ENCODE measurements at places on chromosomes 12 and 14.

- DNase-seq: no peak
Observed at GRCh38 chr14:68943107-68943506, 36.0 kb downstream of the ACTN1 start.

- DNase-seq: no peak
Observed at GRCh38 chr12:23236811-23237210, 611.8 kb downstream of the ETNK1 start.

- no peak for DNase-seq
Observed at GRCh38 chr12:65993173-65993572, 137.4 kb downstream of the LLPH start.

DNA sequence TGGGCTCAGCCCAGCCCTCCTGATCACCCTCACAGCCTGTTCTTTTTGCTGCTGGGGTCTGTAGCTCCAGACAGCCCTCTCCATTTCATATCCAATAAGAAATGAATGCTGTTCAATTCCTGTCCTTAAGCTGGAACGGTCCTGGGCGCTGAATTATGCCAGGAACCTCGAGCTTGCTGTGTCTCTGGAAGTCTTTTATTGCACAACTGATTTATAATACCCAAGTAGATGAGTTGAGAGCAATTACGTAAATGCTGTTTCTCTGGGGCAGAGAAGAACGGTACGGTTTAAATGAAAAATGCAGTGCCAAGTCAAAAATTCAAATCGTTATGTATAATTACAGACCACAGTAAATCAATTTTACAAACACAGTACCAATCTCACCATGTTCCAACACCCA lies 161.0 kb downstream of the SAMD4A start:
- DNase-seq: no peak

DNA sequence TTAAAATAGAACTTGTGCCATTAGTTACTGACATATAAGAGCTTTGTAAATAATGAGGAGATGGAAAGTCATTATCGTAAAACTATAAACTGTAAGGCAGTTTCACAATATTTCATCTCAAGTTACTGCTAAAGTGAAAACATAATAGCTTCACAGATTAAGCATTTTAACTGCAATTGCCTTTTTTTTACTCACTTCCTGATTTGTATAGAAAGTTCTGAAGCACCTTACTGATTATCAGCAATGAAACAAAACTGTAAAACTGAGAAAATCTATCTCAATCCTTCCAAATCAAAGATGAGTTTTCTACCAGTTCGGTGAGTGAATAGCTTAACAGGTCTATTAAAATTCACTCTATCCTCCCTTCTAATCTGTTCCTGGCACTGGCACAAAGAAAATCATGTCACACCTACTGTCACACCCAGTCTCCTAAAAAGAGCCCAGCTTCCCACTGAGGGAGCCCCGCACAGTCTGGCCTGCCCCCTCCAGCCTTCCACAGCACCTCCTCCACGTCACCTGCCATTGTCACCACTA lies 161.4 kb upstream of the ABCD2 start:
- DNase-seq: no peak

- DNase-seq: no peak
Observed at GRCh38 chr14:64478634-64479250, 13.4 kb downstream of the AKAP5 start.

DNA sequence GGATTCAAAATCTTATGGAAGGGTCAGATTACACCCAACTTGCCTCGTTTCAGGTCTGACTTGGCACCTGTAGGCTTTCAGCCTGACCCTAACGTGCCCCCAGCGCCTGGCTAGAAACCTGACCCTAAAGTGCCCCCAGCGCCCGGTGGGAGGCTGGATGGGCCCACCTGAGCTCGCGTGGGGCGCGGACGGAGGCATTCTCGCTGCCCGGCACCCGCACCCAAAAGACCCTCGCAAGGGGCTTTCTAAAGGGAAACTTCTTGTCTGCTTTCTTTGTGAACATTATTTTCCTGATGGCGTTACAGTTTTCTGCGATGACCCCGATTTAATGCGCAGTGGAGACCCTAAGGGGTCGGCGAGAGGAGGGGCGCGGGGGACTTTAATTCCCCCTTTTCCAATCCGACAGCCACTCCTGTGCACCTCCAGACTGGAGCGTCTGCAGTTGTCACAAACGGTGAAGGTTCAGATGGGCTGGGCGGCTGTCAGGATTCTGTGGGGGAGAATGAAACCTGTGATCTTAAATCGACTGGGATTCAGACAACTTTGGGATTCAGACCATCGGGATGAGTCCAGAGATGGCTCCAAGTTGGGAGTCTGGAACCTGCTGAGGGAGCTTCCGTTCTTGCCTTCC lies 751 bp upstream of the HRK start:
- DNase-seq: no peak

- no peak for DNase-seq
Observed at GRCh38 chr12:122366685-122367475, 55.6 kb downstream of the CLIP1 start.

GRCh38 chr12:10241727-10242126 lies 29.1 kb downstream of the GABARAPL1 start:
- DNase-seq: no peak

GRCh38 chr12:52539083-52539820 lies 13.7 kb downstream of the KRT71 start:
- DNase-seq: no peak

DNA sequence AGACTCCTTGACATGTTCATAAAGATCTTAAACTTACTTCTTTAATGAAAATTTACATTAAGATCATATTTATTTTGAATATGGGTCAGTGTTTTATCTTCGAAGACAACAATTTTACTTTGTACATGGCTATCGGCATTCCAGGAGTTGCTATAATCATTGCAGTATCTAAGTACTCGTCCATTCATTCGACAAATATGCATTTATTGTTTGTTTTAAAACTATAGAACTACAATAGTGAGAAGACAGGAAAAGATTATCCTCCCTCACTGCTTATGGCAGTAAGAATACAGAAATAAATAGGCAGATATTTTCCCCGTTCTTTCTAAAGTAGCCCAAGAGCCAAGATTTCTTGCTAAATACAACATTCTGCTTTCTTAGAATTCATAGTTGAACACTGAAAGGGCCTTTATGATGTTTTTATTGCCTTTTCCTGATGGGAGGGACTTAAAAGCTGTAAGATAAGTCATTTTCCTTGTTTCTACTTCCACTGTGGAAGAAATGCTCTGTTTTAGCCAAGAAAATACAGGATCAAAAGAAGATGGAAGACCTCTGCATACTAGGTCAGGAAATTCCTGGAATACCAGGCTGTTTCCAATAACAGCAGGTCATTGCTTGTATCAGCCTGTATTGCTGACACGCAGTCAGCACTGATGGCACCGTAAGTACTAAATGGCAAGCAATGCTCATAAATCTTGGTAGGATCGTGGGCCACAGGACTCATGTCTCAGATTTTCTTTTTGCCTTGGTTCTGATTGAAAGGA lies 521.0 kb upstream of the ATP2B1 start:
- no peak for DNase-seq

DNA sequence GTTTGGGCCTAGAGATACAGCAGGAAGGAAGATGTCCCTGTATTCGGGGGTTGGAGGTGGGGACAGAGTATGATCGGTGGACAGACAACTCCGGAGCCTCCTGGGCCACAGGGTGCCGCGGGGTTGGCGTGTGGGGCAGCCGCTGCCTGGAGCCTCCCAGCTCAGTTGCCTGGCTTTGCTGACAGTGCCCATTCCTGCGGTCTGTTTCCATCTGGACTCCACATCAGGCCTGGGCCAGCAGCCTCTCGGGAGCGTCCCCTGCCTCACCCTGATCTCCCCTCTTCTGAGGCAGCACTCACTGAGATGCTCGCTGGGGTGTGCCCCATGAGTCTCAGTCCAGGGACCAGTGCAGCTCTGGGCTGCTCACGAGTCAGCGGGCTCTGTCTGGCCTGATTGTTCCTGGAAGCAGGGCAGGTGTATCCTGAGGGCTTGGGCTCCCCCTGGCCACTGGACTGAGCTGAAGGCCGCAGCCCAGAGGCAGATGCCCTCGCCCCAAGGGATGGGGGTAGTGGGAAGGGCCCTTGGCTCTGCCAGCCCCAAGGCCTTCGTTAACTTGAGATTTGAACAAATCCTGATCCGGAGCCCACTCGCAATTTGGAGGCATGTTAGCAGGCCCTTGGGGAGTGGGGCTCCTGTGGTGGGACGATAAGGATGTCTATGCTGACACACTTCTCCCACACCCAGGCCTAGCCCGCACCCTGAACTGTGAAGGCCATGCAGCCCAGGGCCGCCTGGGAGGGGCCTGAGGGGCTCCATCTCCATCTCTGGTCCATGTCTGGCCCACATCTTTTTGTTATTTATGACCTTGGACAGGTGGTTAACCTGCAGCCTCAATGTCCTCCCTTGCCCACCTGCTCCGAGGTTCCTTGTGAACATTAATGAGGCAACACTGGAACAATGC lies 7.5 kb downstream of the HIP1R start:
- no peak for DNase-seq

- DNase-seq: no peak
Observed at GRCh38 chr14:20808162-20808483, 5.5 kb upstream of the RNASE1 start.

GRCh38 chr14:98130691-98131090 lies 1141.3 kb downstream of the BCL11B start:
- DNase-seq: no peak

DNA sequence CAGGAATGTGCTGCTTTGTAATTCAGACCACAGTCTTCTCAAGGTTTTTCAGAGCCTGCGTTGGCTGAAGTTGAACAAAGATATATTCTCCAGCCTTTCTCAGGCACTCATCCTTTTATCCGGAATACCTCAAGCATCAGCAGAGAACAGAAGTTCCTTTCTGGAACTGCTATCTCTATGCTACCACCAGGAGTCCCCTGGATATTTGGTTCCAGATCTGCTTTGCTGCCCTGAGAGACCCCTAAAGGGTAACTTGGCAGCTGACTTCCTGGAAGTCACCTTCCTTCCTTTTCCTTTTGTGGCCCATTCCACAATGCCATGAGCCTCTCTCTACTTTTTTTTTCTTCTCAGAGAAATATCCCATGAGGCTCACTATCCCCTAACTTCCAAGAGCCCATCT lies 188.2 kb downstream of the PLCZ1 start:
- DNase-seq: no peak

- no peak for DNase-seq
Observed at GRCh38 chr12:105944628-105945027, 194.1 kb downstream of the NUAK1 start.

GRCh38 chr14:60214415-60215126 lies 34.5 kb upstream of the PPM1A start:
- DNase-seq: no peak

- DNase-seq: no peak
Observed at GRCh38 chr12:69996241-69996640, 171.2 kb downstream of the MYRFL start.

DNA sequence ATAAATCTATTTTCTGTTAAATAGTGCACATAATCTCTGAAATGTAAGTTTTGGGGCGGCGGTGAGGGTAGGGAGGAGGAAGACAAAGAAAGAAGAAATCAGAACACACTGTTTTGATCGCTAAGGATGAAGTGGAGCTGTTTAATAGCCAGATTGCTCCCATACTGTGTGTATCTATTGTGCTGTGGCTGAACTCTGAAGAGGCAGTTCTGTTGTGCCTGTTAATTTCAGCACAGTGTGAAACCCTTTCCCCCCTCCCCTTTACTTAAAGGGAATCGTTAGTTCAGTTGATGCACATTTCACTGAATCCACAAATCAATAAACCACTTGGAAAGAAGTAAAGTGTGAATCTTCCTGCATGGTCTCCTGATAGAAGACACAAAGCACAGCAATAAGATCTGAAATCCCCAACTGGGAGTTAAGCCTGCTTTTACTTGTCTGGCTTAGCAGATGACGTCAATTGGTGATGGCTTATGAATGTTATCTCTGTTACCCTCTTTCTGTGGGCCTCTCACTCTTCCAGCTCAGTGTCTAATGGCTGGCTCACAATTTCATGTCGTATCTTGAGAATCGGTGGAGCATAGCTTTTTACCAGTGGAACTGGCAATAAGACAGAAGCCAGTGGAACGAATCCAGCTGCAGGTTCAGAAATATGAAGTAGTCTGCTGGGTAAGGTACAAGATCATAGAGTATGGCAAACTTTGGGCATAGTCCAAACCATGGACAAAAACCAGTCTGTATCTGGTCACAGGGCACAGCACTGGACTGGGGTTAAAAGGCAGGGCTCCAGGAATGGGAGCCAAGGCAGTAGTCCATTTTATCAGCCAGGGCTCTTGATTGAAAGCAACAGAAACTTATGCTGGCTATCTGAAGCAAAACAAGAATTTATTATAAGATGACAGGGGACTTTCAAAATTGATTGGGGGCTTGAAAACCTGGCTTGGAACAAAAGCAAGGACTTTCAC lies 413.5 kb upstream of the SEL1L start:
- DNase-seq: no peak

DNA sequence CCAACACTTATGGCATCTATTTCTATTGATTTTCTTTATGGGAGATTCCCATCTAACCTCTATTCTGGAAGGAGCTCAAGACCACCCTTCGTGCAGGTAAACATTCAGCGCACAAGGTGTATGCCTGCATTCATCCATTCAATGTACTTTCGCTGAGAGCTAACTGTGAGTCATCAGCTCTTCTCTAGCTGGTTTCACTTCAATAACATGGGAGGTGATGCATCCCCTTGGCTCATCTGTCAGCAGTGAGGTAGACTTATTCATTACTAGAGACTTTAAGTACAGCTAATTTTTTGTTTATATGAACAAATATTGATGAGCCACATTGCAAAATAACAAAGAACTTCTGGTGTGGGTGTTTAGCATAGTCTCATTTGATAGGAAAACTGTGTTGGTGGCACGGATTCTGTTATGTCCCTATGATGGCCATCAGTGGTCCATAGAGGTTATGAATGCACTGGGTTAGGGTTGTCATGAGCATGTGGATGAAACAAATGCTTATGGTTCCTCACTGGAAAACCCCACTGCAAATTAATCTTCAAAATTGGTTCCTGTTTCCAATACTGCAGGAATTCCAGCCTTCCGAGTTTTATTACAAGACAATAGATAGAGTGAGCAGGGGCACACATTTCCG lies 1151.0 kb downstream of the BCL11B start:
- no peak for DNase-seq

- no peak for DNase-seq
Observed at GRCh38 chr14:52189325-52189724, 78.2 kb upstream of the PTGDR start.

GRCh38 chr14:65179918-65180724 lies 77.8 kb upstream of the MAX start:
- peak; percentile 33 for DNase-seq

DNA sequence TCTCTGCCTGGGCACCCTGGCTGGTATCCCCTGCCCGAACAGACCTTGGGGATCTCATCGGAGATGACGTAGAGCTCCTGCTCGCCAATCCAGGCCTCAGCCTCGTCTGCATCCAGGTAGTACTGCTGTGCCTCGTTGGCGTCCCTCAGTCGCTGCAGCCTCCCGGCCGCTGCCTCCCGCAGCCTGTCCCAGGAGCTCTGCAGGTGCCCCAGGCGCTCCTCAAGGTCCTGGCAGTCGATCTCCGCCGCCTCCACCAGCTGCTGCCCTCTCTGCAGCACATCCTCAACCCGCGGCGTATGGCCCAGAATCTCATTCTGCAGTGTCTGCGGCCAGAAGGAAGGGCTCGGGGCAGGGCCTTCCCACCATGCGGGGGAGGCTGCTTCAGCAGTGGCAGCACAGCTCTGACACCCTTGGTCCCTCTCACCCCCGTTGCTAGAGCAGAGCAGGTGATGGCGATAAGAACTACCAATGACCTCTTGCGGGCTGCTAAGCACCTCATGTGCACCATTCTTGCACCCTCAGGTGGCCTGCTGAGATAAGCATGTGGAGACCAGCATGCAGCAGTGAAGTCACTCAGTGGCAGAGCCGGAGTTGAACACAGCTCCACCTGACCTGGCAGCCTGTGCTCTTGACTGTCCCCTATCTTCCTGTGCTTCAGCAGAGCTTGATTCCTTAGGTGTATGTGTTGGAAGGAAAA lies 71.0 kb downstream of the PLEKHG3 start:
- no peak for DNase-seq

GRCh38 chr14:64755781-64756221 lies 51.6 kb downstream of the PLEKHG3 start:
- no peak for DNase-seq
